ENCODE measurements at places on chromosomes 5 and 9.
A peak's percentile ranks its signal among the peaks of the same experiment; 100 is the strongest.

GRCh38 chr5:179371681-179372680 is 26.7 kb upstream of the ADAMTS2 start:
- H3K36me3 ChIP-seq, result no peaks in the 10 kb centered on the region
- H3K27ac ChIP-seq, result no peak overlapping the region
- DNase-seq, result no peak
- peaks cover 29% of the 10 kb centered on the region for H3K27me3 ChIP-seq
- H3K4me1 ChIP-seq, result no peaks in the 10 kb centered on the region
- no peak overlapping the region for H3K4me3 ChIP-seq

DNA sequence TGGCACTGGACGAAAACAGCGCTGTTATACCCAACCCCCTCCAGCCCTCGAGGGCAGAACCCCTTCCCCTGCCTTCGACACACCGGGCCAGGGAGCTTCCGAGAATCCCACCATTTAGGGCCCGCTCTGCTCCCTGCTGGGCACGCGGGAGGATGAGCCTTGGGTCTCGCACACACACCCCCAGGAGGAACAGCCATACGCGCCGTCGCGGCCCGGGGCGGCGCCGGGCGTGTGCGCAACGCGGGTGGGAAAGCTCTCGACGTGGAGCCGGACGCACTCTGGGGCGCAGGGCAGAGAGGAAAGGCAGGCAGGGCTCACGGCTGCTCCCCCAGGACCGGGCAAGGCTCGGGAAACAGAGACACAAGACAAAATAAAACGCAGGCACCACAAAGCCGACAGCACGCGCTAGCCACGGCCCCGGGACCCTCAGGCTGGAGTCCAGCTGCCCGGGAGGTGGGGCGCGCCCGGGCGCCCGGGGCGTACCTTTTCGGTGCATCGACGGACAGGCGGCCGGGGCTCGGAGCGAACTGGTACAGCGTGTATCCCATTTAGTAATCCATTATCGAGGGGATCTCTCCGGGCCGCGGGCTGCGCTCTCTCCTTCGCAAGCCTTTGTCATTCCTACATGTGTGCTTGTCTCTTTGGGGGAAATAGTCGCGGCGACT is 789 bp downstream of the SEMA6A start:
- H3K4me3 ChIP-seq, result peak overlapping the region; percentile 79
- H3K27ac ChIP-seq, result peak overlapping the region; percentile 83
- H3K4me1 ChIP-seq, result peaks cover 52% of the 10 kb centered on the region
- DNase-seq, result peak; percentile 22

GRCh38 chr5:116583085-116583861 is 8.7 kb upstream of the SEMA6A start:
- no peaks in the 10 kb centered on the region for H3K27me3 ChIP-seq
- H3K36me3 ChIP-seq, result no peaks in the 10 kb centered on the region
- DNase-seq, result no peak
- no peaks in the 10 kb centered on the region for H3K4me1 ChIP-seq

DNA sequence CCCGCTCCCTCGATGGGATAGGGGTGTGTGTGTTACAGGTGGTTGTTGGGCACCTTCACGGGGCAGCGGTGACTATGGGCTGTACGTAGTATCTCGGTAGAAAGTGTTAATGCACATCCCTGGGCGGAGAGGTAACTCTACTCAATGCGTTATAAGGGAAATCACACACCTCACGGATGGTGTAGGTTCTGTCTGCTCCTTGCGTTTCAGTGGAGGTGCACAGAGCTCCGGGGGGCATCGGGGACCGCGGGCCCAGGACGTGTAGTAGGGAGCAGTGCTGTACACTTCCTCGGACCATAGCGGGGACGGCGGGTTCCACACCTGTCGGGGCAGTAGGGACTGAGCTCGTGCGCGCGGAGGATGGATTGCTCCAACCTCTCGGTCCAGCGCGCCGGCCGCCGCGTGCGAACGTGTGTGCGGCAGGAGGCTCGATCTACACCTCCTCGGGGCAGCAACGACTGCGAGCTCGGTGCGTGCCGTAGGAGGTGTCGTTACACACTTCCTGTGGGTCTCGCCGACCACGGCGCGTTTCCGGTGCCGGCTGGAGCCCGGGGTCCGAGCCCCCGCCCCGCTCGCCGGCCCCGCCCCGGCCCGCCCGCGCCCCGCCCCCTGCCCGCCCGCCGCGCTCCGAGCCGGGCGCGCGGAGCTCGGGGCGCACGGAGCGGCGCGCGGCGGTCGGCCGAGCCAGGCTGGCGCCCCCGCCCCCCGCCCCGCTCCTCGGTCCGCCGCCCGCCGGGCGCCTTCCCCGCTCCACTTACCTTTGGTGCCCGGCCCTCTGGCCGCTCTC is at the start of gene KIAA1958:
KIAA1958 (plus strand) TSS at position 607 of the 787 bp plus-strand sequence. CDS start 87,254 bp downstream, outside the sequence.
- peak; percentile 79 for DNase-seq
- H3K27me3 ChIP-seq, result peaks cover 12% of the 10 kb centered on the region
- H3K36me3 ChIP-seq, result no peaks in the 10 kb centered on the region
- peak within 1 kb of the TSS; percentile 81 for H3K27ac ChIP-seq
- peaks cover 37% of the 10 kb centered on the region for H3K4me1 ChIP-seq

Data from left ventricle myocardium inferior (tissue), 1 donor.